ENCODE measurements at places on chromosomes 4 and X. TPM values are rescaled to one million over a fixed set of nuclear protein-coding genes. Genes with fewer than 3 reads are reported as not detected.

GRCh38 chr4:36198068-36198808 lies 46.1 kb downstream of the ARAP2 start:
- no peak for DNase-seq

The GLRB gene
- 2.6 TPM for total RNA-seq

DNA sequence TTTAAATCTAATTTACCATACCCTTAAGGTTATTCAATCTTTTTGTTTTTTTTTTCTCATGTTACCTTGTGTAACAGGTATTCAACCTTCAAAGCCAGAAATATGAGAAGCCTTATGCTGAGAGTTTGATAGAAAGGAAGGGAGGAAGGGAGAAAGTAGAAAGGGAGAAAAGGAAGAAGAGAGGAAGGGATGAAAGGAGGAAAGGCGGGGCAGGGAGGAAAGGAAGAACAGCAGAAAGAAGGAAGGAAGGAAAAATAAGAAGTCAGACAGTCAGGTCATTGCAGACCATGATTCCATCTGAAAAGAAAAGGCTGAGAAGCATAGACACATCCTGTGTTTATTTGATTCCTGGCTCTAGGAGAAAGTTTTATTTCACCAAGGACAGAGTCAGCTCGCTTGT lies 30.9 kb downstream of the RTL9 start:
- no peak for DNase-seq

DNA sequence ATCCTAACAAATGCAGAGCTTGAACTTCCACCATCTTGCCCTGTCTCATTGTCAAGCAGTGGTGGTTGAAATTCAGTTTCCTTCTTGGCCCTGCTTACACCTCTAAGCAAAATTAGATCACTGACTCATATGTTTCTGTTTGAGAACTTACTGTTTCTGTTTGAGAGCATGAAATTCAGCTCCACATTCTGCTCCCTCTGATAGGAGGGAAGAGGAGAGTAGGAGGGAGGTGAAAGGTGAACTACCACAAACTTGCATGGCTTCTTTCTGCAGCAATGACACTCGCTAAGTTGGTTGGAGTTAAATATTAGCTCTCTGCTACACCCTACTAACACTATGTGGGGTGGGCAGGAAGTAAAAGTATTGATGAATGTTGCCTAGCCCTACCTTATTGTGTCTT lies 117.8 kb upstream of the EDA2R start:
- DNase-seq: no peak

The STS gene
- total RNA-seq: 0.77 TPM

- DNase-seq: peak; percentile 23
Measured at GRCh38 chr4:89572224-89572858, 264.6 kb downstream of the SNCA start.

GRCh38 chrX:72027024-72027913 lies 104.4 kb downstream of the RTL5 start:
- DNase-seq: no peak

DNA sequence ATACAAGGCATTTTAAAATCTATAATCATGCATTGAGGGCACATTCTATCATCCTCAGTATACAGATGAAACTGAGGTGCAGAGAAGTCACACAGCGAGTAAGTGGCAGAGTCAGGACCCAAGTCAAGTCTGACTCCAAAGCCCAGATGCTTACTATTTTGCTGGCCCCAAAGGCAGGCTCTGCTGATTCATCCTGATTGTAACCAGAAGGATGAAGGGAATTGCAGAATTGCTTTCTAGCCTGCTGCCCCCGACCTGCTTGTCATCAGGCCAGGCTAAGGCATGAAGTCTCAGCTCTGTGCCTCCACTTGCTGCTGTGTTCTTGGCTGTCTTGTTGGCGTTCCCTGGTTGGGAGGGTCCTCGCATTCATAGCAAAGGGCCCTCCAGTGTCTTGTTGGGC lies 62.7 kb downstream of the SLC9A6 start:
- DNase-seq: no peak

- DNase-seq: no peak
Measured at GRCh38 chr4:185456131-185456530, 15.4 kb downstream of the CCDC110 start.

The ADGRG2 gene
- 0.13 TPM for total RNA-seq

- peak; percentile 18 for DNase-seq
Measured at GRCh38 chrX:7904562-7904961, 22.7 kb downstream of the PNPLA4 start.

GRCh38 chr4:95606739-95607138 lies 58.0 kb upstream of the UNC5C start:
- DNase-seq: no peak

DNA sequence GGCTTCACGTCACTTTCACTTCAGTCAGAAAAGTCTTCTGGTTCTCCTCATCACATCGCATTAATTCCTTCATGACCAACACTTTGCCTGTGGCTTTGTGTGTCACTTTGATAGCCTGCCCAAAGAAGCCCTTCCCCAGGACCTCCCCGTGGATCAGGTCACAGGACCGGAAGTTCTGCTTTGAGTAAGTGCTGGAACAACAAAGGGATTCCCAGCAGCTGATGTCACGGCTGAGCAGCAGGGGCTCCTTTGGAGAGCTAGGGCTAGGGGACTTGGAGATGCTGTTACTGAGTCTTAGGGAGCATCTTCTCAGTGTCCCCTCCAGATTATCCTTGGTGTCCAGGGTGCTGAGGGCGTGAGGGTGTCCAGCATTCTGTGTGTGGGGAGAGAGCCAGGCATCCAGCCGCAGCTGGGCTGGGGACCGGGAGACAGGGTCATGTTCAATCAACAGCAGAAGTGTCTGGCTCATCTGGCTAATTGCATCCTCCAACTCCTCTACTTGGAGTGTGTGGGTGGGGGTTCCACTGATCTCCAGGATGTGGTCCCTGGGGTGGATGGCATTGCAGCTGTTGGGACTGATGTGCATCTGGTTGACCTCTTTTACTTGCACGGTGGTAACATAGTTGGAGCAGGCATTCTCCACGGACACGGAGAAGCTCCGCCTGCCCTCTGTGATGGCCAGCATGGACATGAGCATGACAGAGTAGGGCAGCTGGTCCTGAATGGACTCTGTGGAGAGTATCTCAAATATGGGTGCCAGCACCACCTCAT lies 39.2 kb upstream of the ARHGAP6 start:
- no peak for DNase-seq

The TRIM75 gene
- not detected for total RNA-seq

The PARM1 gene
- total RNA-seq: not detected

- DNase-seq: no peak
Measured at GRCh38 chrX:27987862-27988646, 6.8 kb upstream of the DCAF8L1 start.

GRCh38 chr4:93865650-93866049 lies 37.1 kb downstream of the ATOH1 start:
- DNase-seq: no peak

- no peak for DNase-seq
Measured at GRCh38 chr4:139599076-139599475, 43.1 kb upstream of the SETD7 start.

The IL13RA2 gene
- 15.4 TPM for total RNA-seq

The MMRN1 gene
- under 0.01 TPM for total RNA-seq

The SOD3 gene
- not detected for total RNA-seq

The NOX1 gene
- total RNA-seq: not detected

GRCh38 chrX:87003031-87003430 lies 514.6 kb upstream of the KLHL4 start:
- no peak for DNase-seq

GRCh38 chr4:24121395-24122175 lies 231.7 kb upstream of the PPARGC1A start:
- no peak for DNase-seq

The CT83 gene
- not detected for total RNA-seq

The UGT2B10 gene
- not detected for total RNA-seq

GRCh38 chrX:54494166-54494988 lies 1.7 kb downstream of the FGD1 start:
- no peak for DNase-seq

GRCh38 chrX:119708936-119709335 lies 16.0 kb upstream of the SEPTIN6 start:
- DNase-seq: no peak

DNA sequence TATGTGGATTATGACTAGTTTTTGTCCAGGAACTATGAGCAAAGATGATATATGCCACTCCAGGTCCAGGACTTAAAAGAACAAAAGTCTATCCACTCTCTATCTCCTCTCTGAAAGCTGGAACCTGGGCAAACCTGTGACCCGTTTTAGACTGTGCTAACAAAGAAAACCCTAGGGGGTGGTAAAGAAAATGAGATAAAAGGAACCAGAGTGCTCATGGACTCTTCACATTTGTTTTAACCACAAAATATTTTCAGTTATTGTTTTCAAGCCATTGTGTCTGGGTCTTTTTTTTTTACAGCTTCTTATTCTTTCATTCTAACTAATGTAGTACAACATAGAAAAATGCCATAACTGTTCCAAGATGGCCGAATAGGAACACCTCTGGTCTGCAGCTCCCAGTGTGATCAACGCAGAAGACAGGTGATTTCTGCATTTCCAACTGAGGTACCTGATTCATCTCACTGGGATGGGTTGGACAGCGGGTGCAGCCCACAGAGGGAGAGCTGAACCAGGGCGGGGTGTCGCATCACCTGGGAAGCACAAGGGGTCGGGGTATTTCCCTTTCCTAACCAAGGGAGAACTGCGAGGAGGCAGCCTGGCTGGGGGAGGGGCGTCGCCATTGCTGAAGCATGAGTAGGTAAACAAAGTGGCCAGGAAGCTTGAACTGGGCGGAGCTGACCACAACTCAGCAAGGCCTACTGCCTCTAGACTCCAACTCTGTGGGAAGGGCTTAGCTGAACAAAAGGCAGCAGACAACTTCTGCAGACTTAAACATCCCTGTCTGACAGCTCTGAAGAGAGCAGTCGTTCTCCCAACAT lies 45.1 kb downstream of the CHM start:
- DNase-seq: peak; percentile 50

GRCh38 chrX:13159886-13160285 lies 115.5 kb upstream of the FAM9C start:
- no peak for DNase-seq

The FAM47B gene
- total RNA-seq: not detected

DNA sequence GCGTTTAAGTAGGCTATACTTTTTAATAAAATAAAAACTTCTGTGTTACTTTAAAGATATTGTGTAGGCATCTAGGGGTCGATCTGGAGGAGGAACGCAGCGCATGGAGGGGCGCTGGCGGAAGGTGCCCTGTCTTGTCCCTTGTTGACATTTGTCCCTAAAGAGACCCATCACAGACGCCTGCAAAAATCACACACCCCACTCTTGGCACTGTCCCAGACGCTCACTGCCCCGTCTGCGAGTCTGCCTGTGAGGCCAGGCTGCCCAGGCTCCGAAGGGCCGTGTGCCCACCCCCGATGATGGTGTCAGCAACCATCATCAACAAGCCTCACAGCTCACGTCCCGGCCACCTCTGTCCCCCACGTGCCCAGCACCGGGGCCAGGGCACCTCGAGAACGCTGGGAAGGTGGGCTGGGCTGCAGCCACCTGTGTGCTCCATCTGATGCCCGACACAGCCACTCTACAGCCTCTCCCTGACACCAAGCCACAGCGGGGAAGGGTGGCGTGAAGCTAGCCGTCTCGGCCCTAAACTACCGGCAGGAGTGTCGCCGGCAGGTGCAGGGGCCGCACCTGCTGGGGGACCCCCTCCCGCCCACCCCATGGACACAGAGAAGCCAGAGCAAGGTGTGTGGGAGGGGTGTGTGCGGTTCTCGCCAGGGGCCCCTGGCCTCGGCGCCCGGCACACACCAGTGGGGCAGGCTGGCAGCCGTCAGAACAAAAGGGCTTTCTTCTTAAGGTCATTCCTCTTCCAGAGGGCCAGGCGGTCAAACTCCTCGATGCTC lies 26.8 kb upstream of the AFAP1 start:
- no peak for DNase-seq

- no peak for DNase-seq
Measured at GRCh38 chrX:10048076-10048475, 80.9 kb downstream of the CLDN34 start.

- no peak for DNase-seq
Measured at GRCh38 chr4:161247831-161248230, 916.0 kb downstream of the FSTL5 start.

GRCh38 chr4:153156263-153156662 lies 48.0 kb upstream of the TRIM2 start:
- DNase-seq: no peak
